ENCODE measurements at places on chromosomes 5 and 9. TPM values are rescaled to one million over a fixed set of nuclear protein-coding genes. Genes with fewer than 3 reads are reported as not detected.

CA9 gene
- total RNA-seq = not detected

CDO1 gene
- total RNA-seq = 4.0 TPM

CAVIN4 gene
- total RNA-seq = 4.2 TPM

ALG2 gene
- total RNA-seq = 55.8 TPM

EGFLAM gene
- total RNA-seq = 6.0 TPM

CDKN2B gene
- total RNA-seq = 1.6 TPM

FBLL1 gene
- not detected for total RNA-seq

DNA sequence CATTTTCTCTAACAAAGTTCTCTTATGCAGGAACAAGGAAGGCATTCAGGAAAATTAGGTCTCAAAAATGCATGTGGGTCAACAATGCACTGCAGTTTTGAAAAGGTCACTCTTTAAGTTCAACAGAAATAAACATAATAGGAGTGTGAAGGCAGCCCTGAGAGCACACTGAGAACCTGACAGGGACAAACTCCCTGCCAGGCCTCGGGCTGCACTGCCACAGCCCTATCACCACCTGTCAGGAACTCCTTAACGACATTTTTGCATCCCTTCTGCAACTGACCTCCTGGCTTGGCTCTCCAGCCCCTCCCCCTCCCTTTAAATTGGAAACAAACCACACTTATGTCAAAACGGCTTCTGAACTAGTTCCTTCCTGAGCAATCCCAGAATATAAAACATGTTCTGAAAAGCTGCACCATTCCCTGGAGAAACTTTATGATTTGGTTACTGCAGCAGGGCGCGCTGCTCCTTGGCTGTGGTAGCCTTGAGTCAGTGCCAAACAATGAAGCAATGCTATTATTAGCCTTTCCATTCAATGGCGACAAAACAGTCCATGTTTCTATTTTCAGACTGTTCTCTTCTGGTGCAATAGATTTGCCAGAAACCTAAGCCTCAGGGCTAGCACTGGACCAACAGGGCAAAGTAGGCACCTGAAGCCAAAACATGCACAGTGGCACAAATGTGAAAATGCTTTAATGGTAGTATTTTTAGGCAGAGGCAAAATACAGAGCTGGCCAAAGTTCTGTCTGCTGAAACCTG, 160.1 kb upstream of the ZNF608 start:
- H3K4me3 ChIP-seq = no peak overlapping the region
- H3K36me3 ChIP-seq = no peaks in the 10 kb centered on the region
- DNase-seq = peak; percentile 37
- H3K4me1 ChIP-seq = peaks cover 35% of the 10 kb centered on the region

- peaks cover 13% of the 10 kb centered on the region for H3K4me1 ChIP-seq
- no peaks in the 10 kb centered on the region for H3K27me3 ChIP-seq
- H3K27ac ChIP-seq = no peak overlapping the region
- H3K4me3 ChIP-seq = no peak overlapping the region
Observed at GRCh38 chr9:127455324-127455992, 4.1 kb downstream of the LRSAM1 start.

GRCh38 chr5:31119938-31120641, 73.4 kb upstream of the CDH6 start:
- H3K36me3 ChIP-seq = no peaks in the 10 kb centered on the region
- peaks cover 26% of the 10 kb centered on the region for H3K4me1 ChIP-seq
- DNase-seq = no peak
- no peak overlapping the region for H3K4me3 ChIP-seq
- H3K27ac ChIP-seq = no peak overlapping the region
- no peaks in the 10 kb centered on the region for H3K27me3 ChIP-seq

DNA sequence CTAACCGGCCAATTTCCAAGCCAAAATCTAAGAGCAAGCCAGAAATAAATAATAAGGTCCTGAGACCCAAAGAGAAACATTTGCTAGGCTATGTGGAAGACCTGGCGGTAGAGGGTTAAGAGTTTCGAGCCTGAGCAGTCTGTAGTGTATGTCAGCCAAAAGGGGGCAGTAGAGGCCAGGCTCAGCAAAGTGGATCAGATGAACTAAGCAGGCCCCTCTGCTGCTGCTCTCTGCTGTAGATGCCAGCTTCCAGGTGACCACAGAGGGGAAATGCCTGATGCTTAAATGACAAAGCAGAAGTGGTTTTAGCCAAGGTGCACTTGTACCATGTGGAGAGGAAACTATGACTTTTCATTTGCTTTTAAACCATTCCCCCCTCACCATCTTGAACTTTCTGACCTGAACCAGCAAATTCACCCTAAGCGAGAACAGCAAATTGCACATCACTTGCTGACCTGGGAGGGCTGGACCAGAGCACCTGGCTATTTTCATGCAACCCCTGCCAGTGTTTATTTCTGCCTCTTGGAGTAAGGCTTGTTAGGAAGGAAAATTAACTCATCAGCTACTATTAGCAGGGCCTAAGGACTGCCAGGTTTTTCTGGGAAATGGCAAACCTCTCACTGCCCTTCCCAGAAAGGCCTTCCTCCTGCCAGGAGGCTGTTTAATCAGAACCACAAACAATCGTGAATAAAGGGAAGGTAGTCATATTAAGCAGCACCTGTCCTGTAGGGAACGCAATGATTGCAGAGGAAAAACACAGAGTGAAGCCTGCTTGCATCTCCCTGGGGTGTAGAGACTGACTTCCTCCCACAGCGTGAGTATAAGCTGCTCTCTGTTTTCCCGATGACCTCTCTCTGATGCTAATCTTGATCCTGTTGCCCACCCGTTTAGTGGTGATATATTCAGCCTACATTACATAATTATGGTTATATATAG, 818.2 kb downstream of the TLR4 start:
- H3K4me3 ChIP-seq = no peak overlapping the region
- H3K36me3 ChIP-seq = no peaks in the 10 kb centered on the region
- peak; percentile 54 for DNase-seq

GRCh38 chr5:166535641-166536040, 1755.8 kb upstream of the WWC1 start:
- H3K36me3 ChIP-seq = no peaks in the 10 kb centered on the region
- no peaks in the 10 kb centered on the region for H3K4me1 ChIP-seq

DNA sequence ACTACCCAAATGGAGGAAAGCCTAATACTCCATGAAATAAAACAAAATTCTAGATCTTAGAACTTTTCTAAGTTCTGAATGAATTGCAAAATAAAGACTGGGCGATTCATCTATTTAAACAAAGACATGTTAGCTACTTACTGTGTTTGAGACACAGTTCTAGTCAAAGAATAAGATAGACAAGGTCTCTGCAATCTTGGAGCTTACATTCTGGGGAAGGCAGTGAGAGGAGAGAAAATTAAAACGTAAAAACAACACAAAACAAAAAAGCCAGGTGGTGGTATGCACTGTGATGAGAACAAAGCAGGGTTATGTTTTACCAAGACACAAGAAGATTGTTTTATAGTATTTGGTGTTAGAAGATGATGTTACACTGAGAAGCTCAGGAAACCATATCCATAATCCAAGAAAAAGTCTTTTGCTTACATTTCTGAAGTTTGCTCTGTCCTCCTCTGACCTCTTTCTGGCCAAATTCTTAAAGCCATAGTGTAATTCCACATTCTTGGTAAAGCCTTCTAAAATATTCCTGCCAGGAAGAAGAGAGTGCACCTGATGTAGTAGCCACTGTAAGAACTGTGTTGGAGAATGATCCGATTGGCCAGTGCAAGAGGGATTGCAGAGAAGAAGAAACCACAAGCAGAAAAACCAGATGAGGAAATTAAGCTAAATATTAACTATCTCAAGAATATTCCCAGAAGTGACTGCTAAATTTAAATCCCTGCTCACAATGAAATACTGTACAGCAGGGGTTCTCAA, 218.4 kb downstream of the PCSK1 start:
- H3K27ac ChIP-seq = no peak overlapping the region
- H3K27me3 ChIP-seq = no peaks in the 10 kb centered on the region
- H3K4me3 ChIP-seq = no peak overlapping the region
- H3K36me3 ChIP-seq = no peaks in the 10 kb centered on the region

- no peaks in the 10 kb centered on the region for H3K36me3 ChIP-seq
- no peak for DNase-seq
- H3K27me3 ChIP-seq = no peaks in the 10 kb centered on the region
- H3K27ac ChIP-seq = no peak overlapping the region
Observed at GRCh38 chr5:102306121-102306520, 10.0 kb upstream of the SLCO4C1 start.

DNA sequence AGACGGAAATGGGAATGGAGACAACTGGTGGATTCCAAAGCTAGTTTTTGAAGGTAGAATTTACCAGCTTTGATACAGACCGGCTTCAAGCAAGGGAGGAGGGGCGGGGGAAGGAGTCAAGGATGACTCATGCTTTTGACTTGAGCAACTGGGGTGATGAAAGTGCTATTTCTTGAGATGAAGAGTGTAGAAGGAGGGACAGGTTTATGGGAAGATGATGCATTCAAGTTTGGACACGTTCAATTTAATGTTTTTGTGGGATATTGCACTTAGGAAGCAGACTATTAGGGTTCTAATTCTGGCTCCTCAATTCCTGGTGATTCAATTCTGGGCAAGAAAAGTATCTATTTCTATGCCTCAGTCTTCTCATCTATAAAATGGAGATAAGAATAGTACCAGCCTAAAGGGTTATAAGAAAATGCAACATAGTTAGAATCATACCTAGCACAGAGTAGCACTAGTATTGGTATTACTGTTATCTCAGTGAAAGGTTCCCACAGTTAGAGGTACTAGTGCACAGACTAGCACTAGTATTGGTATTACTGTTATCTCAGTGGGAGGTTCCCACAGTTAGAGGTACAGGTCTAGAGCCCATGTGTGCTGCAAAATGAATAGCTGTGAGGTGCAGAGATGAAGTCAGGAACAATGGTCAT, 4.6 kb downstream of the NIPAL4 start:
- H3K27me3 ChIP-seq = no peaks in the 10 kb centered on the region
- peaks cover 20% of the 10 kb centered on the region for H3K4me1 ChIP-seq
- no peak overlapping the region for H3K27ac ChIP-seq
- H3K36me3 ChIP-seq = no peaks in the 10 kb centered on the region

DNA sequence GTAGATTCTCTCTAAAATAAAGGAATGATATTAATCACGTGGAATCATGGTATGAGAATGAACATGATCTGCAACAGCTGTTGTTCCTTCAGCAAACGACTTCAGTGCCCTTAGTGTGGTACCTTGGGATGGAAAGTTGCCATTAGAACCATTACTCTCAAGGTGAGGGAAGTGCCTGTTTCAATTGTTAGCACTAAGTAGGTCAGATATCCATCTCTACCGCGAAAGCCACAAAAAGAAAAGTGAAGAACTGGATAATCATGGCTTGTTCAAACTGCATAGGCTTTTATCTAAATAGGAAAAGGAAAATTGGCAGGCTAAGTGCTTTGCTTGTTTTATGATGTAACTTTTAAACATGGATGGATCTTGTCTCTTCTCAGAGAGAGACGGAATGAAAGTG, 380.7 kb downstream of the MRPS30 start:
- no peak overlapping the region for H3K4me3 ChIP-seq
- no peak overlapping the region for H3K27ac ChIP-seq
- no peaks in the 10 kb centered on the region for H3K4me1 ChIP-seq
- no peaks in the 10 kb centered on the region for H3K27me3 ChIP-seq

- DNase-seq = no peak
- H3K4me1 ChIP-seq = peaks cover 5% of the 10 kb centered on the region
- no peaks in the 10 kb centered on the region for H3K27me3 ChIP-seq
- peaks cover 21% of the 10 kb centered on the region for H3K36me3 ChIP-seq
Observed at GRCh38 chr5:131163276-131164119, 1.6 kb downstream of the HINT1 start.

- H3K4me3 ChIP-seq = peak overlapping the region; percentile 42
- H3K27me3 ChIP-seq = no peaks in the 10 kb centered on the region
- H3K36me3 ChIP-seq = no peaks in the 10 kb centered on the region
- H3K4me1 ChIP-seq = peaks cover 18% of the 10 kb centered on the region
Observed at GRCh38 chr9:14312719-14313377, 1.1 kb downstream of the NFIB start.

All from thyroid gland (tissue), 4 donors.